ENCODE measurements at places on chromosomes 11 and 22. TPM values are rescaled to one million over a fixed set of nuclear protein-coding genes. Genes with fewer than 3 reads are reported as not detected.
A peak's percentile ranks its signal among the peaks of the same experiment; 100 is the strongest.

GRCh38 chr22:19065929-19066328, 56.3 kb downstream of the DGCR2 start:
- no peak for DNase-seq

GRCh38 chr11:11717064-11717725, 95.4 kb upstream of the GALNT18 start:
- no peak for DNase-seq

- DNase-seq, result no peak
Measured at GRCh38 chr11:64044730-64045393, 9.1 kb downstream of the FLRT1 start.

- DNase-seq, result no peak
Measured at GRCh38 chr11:47451436-47451835, 2.5 kb upstream of the RAPSN start.

DNA sequence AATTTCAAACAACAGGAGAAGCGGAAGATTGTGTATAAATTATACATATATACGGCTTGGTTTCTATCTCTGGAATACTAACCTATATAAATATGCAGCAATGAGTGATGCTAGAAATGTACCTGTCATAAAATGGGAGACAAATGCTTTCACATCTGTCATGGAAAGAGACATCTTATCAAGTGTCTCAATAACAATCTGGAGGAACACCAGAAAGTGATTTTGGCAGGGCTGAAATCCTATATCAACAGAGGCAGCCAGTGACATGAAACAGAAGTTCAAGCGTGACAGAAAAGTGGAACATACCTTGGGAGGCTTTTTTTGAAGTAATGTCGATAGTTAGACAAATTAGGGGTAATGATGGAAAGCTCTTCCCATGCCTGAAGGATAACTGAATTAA, 834.6 kb downstream of the JRKL start:
- no peak for DNase-seq

DNA sequence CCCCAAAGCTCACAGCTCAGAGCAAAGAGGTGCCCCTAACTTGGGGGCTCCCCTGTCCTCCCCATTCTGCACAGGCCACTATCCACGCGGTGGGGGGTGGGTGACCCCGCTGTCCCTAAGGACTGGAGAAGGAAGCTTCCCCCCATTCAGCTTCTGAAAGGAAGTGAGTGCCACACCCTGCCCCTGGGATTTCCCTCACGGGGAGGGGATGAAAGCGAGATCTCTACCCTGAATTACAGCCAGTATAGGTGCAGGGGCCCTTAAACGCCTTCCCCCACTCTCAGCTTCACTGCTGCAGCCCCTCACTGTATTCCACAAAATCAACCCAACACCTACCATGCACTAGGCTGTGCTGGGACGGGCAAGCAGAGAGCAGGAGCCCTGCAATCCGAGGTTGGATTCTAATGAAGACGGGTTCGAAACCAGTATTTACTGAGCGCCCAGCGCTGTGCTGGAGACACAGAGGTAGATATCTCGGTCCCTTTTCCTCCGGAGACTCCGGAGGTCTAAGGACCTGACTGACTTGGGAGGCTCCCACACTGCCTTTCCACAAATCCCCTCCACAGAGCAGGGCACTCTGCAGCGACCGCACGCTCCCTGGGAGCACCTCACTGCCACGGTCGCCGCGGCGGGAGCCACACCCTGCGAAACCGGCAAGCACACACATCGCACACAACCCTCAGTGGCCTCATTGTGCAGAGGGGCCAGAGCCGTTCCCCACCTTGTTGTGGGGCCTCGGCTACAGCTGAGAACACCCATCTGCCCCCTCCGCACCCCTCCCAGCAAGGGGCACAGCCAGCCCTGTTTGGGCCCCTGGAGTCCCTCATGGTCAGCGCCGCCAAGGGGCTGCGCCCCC, 1.8 kb downstream of the AHNAK start:
- DNase-seq, result peak; percentile 61

DNA sequence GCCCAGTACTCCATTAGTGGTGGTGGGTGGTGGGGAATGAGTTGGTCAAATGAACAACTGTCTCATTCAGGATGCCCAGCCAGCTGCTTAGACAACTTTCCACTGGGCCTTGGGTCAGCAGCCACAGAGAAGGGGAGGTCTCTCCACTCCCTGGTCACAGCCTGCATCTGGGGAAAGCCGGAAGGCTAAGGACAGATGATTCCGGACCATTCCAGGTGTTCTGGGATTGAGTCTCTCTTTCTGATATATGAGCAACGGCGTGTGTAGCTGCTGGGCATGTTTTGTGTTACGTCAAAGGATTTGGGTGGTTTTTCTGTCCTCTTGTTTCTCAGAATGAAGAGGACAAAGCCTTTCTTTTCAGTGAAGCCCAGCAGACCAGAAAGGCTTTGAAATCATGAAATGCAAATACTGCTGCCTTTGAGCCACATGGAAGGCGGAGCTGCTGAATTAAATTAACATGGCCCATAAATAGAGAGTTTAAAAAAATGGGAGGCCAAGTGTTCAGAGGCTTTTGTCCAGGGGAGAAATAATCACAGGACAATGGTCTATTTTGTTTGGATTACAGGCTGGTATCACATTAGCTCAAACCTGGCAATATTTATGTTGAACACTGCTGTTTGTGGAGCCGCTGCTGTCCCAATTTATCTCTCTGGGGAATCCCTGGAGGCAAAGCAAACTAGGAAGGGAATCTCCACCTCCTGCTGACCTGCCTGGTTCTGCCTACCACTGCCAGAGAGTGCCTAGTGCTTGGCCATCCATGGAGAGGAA, 234.4 kb upstream of the E2F8 start:
- DNase-seq, result peak; percentile 19

- DNase-seq, result peak; percentile 95
Measured at GRCh38 chr11:43905813-43906241, 25.2 kb downstream of the ALKBH3 start.

GRCh38 chr11:810040-810567, 337 bp downstream of the RPLP2 start:
- no peak for DNase-seq

DNA sequence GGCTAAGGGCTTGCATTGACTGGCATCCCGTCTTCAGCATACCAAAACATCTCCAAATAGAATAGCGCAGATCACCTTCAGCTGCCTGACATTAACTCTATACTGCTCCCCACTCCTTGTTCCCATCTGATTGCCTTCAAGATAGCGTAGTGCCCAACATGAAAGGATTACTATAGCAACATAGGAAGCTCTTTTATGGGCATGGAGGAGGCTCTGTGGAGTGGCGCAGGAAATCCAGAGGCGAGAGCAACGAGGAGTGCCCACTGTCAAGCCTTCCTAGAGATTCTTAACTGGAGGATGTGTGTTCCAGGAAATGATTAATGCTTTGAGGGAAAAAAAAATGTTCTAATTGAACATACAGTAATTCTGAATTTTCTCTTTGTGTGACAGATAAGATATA, 213.3 kb downstream of the CADM1 start:
- no peak for DNase-seq

DNA sequence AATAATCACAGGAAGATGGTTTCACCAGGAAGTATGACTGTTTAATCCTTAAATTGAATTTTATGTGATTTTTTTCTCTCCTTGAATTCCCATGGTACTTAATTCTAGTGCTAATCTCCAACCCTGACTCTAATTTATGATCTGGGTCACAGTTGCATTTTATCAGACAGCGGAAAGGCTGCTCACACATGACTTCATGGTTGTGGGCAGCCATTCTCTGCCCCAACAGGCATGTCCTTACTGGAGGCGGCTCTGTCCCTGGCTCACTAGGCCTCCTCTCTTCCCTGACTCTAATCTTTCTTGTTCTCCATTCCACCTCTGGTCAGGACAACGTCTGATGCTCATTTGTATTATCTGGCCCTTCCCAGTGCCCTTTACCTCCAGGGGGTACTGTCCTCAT, 184.4 kb downstream of the CHST1 start:
- no peak for DNase-seq

DNA sequence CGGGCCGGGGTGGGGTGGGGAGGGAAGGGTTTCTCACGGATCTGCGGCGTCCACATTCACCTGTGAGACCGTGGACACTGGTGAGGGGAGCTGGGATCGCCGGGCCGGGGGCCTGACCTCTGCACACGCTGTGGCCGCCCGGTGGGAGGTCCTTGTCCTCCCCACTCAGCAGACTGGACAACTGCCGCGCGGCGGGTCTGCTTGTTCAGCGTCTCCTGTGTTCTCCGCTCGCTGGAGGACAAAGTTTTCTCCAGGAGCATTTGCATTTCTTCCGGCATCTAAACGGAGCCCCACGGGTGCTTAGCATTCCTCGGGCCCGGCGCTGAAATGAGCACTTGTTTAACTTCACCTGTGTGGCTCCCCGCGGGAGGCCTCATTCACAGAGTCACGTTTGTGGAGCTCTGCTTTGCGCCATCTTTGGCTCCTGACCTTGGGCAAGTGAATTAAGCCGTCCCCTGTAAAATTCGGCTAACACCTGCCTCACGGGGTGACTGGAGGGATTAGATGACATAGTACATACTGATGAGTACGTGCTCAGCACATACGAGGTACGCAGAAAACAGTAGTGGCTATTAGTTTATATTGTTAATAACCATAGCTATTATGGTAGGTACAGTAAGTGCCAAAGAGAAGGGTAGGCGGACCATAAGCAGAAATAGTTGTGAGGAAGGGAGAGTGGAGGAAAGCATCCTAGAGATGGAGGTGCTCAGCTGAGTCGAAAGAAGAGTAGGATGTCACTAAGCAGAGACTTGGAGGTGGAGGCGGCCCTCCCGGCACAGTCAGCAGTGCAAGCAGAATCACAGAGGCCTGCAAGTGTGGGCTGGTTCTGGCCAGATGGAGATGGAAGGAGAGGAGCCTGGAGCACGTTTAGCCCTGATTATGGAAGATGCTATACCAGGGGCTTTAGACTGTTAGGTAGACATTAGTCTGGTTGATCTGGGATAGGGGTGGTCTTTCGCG, 885 bp downstream of the TRMU start:
- peak; percentile 27 for DNase-seq

GRCh38 chr11:78194490-78194889, 5.8 kb downstream of the USP35 start:
- DNase-seq, result no peak

GRCh38 chr22:32800994-32801536, 440 bp upstream of the TIMP3 start:
- DNase-seq, result peak; percentile 77

GRCh38 chr11:64918017-64918416, 1.0 kb upstream of the ATG2A start:
- DNase-seq, result peak; percentile 45

DNA sequence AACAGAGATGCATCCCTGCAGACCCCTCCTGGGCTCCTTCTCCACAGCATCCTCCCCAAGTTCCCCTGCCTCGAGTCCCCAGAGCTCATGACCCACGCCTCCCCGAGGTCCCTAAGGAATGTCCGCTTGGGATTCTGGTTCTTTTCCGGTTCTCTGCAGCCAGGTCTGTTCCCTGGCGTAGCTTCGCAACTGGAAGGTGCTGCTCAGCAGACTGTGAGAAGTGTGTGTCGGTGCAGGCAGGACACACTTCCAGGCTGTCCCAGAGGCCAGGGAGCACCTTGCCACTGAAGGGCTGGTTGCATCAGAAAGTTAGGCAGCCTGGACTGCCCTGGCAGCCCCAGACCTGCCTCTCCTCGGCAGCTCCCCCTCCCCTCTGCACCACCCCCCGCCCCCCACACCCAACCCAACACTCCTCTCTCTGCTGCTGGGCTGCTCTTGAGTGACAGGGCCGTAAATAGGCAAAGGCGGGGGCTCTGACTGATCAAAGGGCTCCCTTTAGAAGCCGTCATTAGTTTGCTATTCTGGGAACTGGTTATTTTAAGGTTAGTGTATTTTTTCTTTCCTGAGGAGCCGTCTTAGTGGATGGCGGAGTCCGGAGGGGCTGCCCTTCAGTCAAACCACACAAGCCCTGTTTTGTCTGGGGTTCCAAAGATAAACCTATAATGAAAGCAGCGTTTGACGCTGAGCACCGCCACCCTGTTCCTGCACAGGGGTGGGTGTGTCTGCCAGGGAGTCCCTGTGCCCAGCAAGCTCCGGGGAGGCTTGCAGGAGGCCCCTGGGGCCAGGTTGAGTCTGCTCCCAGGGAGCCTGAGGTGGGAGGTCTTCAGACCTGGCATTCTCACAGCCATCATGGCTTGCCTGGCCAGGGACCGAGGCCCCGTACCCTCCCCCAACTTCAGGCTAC, 88.6 kb upstream of the KCNQ1OT1 start:
- DNase-seq, result no peak

DNA sequence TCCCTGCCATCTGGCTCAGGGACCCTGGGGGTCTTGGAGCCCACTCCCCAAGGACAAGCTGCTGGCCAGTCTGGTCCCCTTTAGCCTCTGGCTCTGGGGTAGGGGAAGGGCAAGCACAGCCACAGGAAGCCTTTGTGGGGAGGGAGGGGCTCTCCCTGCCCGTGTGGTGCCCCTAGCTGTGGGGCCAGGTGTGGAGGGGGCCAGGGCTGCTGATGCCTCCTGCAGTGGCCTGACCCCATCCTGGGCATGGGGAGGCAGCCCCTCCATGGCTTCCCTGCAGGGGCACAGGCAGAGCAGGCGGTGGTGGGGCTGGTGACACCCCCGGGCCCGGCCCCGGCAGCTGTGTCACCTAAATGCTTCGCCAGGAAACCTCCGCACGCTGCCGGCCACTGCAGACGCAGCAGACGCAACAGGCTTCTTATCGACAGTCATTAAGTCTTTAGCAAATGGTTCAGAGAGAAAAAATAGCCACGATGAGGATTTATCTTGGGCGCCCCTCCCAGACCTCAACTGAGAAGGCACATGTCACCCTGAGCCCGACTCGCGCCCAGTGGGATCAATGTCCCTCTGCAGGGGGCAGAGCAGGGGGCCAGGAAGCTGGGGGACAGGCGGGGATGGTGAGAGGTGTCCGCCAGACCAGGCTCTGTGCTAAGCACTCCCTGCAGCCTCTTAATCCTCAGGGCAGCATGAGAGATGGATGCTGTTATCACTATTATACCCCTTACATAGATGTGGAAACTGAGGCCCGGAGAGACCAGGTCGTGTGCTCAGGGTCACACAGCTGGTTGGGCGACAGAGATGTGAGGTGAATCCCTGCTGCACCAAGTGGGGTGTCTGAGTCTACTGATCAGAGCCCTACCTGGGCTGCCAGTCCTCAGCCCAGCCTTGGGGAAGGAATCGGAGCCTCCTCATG, 33.9 kb downstream of the FLRT1 start:
- DNase-seq, result no peak

DNA sequence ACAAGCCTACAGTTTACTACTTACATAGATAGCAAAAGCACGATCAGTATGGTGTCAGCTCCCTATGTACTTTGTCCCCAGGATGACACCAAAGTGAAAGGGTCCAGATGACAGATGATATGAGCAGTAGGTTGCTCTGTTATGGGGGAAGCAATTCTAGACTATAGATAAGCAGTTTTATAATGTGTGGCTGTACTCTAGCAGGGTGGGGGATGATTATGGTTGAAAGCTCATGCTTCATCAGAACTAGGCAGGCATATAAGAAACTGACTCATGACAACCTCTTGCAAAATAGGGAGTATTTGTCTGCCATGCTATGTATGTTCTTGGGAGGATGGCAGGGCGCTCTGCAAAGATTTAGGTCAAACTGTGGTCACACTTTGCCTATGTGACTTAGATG, 158.2 kb upstream of the ZBED5 start:
- DNase-seq, result no peak

The KBTBD4 gene
- 14.7 TPM for polyA plus RNA-seq

The A4GALT gene
- 24.8 TPM for polyA plus RNA-seq

The MMP27 gene
- polyA plus RNA-seq, result not detected

The POU2AF2 gene
- not detected for polyA plus RNA-seq

The RIMBP3B gene
- polyA plus RNA-seq, result not detected

The INS gene
- not detected for polyA plus RNA-seq

The CHRM1 gene
- polyA plus RNA-seq, result 0.07 TPM

The NEU3 gene
- polyA plus RNA-seq, result 12.2 TPM

The SPTBN2 gene
- polyA plus RNA-seq, result 19.0 TPM

The SEC14L6 gene
- 0.17 TPM for polyA plus RNA-seq

The THYN1 gene
- polyA plus RNA-seq, result 33.3 TPM

The CALCB gene
- polyA plus RNA-seq, result 0.32 TPM

The KRTAP5-9 gene
- 0.19 TPM for polyA plus RNA-seq

The RAB30 gene
- 10.8 TPM for polyA plus RNA-seq

The SOX6 gene
- 17.9 TPM for polyA plus RNA-seq
